Pancreas (tissue), 10 donors: ENCODE measurements at places on chromosomes 5 and 9. TPM values are rescaled to one million over a fixed set of nuclear protein-coding genes. Genes with fewer than 3 reads are reported as not detected.

Gene ANKRD20A1
- 7.1 TPM for total RNA-seq

GRCh38 chr9:94144394-94144793, 60.1 kb downstream of the PTPDC1 start:
- no peaks in the 10 kb centered on the region for H3K4me1 ChIP-seq
- no peaks in the 10 kb centered on the region for H3K27me3 ChIP-seq
- no peak for DNase-seq
- H3K36me3 ChIP-seq: no peaks in the 10 kb centered on the region

- no peaks in the 10 kb centered on the region for H3K36me3 ChIP-seq
- H3K4me1 ChIP-seq: no peaks in the 10 kb centered on the region
- DNase-seq: no peak
- no peak overlapping the region for H3K4me3 ChIP-seq
Observed at GRCh38 chr9:88280816-88281382, 107.3 kb upstream of the SPIN1 start.

DNA sequence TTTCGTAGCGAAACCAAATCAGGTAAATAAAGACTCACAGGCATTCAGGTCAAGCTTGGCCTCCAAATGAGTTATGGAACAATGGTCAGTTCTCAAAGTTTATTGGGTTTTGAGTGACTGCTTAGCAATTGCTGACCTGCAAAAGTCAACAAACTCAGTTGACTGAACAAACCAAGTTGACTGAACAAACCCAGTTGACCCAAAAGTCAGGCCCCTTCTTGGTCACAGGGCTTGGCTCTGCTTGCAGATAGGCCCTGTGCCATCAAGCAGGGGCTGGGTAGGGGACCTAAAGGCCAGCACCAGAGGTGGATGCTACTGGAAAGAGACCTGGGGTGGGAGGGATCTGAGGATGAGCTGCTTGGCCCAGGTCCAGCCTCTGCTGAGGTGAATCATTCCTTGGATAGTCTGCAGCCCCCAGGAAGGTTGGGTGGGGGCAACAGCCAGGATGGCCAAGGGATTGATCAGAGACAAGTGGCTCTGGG, 64.6 kb downstream of the GADD45G start:
- peak overlapping the region; percentile 74 for H3K27ac ChIP-seq
- DNase-seq: no peak

GRCh38 chr9:96025995-96026602, 150.6 kb downstream of the ERCC6L2 start:
- no peaks in the 10 kb centered on the region for H3K36me3 ChIP-seq
- peaks cover 12% of the 10 kb centered on the region for H3K4me1 ChIP-seq
- DNase-seq: no peak
- H3K27me3 ChIP-seq: no peaks in the 10 kb centered on the region
- H3K4me3 ChIP-seq: no peak overlapping the region

- H3K36me3 ChIP-seq: no peaks in the 10 kb centered on the region
- no peaks in the 10 kb centered on the region for H3K27me3 ChIP-seq
- H3K27ac ChIP-seq: no peak overlapping the region
Observed at GRCh38 chr9:106886111-106887046, 23.4 kb downstream of the ZNF462 start.

DNA sequence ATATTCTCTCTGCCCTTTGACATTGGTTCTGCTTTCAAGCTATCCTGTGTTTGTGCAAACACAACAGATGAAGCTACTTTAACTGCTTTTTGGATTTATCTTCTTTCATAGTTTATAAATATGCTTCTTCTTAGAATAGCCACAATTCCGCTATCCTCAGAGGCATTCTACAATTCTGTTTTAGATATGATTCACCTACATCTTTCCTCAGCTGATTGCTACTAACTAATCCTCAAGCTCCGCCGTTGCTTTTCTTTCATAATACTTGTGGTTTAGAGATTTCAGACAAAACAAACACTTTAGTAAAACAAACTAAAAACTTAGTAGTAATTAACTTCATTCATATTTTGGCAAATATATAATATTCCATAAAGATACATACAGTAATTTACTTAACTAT, 52.5 kb downstream of the ECPAS start:
- no peak overlapping the region for H3K4me3 ChIP-seq
- H3K27ac ChIP-seq: no peak overlapping the region
- H3K4me1 ChIP-seq: no peaks in the 10 kb centered on the region
- DNase-seq: no peak

- H3K27me3 ChIP-seq: no peaks in the 10 kb centered on the region
- H3K27ac ChIP-seq: no peak overlapping the region
- no peaks in the 10 kb centered on the region for H3K4me1 ChIP-seq
- H3K36me3 ChIP-seq: no peaks in the 10 kb centered on the region
- H3K4me3 ChIP-seq: no peak overlapping the region
- DNase-seq: no peak
Observed at GRCh38 chr5:37769108-37769507, 70.7 kb downstream of the GDNF start.

DNA sequence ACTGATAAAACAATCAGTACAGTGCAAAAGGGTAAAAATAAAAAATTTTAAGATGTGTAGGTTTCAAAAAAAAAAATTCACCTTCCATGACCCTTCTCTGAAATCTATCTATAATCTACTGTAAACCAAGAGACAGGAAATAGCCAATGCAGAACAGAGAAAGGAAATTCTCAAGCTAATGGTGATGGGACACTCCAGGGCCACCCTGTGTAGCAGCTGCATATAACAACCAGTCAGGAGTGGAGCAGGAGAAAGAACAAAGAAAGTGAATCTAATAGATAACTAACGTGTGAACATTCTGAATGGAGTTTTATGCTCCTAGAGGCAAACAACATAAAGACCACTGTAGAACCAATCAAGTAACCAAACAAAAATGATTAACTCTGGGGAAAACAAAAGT, 16.6 kb downstream of the SPTLC1 start:
- H3K27ac ChIP-seq: no peak overlapping the region
